ENCODE measurements at places on chromosomes 5 and 9. TPM values are rescaled to one million over a fixed set of nuclear protein-coding genes. Genes with fewer than 3 reads are reported as not detected.

Gene ADGRV1
- not detected for total RNA-seq

Gene SMIM33
- not detected for total RNA-seq

Gene LCN6
- not detected for total RNA-seq

Gene RLN1
- total RNA-seq, result not detected

Gene TAS2R1
- total RNA-seq, result not detected

Gene LCP2
- total RNA-seq, result not detected

Data from HFFc6 (cell line).